Right renal pelvis (tissue), 4 donors: ENCODE measurements at places on chromosomes 12 and 14.

- no peak for DNase-seq
Measured at GRCh38 chr14:99225436-99226203, 46.4 kb downstream of the BCL11B start.

DNA sequence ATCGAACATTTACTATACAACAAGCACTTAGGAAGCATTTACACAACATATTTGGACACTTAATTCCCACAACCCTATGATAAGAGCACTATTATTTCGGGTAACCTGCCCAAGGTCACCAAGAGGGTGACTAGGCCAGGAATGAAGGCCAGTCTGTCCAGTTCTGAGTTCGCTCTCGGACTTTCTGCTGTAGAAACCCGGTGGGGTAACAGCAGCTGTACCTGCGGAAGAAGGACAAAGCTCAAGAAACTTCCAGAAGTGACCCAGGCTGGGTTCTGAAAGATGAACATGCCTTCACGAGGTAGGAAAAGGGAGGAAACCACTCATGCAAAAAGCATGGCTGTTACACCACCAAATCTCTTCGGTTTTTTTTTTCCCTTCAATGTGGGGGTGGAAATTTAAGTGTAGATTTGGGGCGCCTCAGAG, 10.8 kb downstream of the PLA2G1B start:
- DNase-seq: no peak

- no peak for DNase-seq
Measured at GRCh38 chr14:83714151-83714550, 1815.8 kb upstream of the FLRT2 start.

DNA sequence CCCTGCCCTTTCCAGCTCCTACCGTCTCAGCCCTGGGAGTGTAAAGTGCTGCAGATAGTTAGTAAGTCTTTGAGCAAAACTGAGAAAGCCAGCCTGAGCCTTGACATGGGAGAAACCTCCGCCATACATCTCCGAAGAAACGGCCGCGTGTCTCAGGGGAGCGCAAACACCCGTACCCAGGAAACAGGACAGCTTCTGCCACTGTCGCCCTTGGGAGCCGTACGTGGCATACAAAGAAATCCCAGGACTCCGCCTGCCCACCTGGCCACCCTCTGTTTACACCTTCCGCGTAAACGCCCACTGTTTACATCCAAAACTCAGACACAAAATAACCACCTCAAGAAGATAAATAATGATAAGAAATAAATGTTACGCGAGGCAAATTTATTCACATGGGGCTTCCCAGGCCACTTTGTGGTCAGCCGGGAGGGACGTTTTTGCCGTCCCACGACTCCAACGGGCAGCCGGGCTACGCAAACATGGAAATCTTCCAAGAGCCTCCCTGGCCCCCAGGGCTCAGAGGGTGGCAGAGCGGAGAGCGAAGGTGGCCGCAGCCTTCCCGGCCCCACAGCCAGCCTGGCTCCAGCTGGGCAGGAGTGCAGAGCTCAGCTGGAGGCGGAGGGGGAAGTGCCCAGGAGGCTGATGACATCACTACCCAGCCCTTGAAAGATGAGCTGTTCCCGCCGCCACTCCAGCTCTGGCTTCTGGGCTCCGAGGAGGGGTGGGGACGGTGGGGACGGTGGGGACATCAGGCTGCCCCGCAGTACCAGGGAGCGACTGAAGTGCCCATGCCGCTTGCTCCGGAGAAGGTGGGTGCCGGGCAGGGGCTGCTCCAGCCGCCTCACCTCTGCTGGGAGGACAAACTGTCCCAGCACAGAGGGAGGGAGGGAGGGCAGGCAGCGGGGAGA, at the start of gene BDKRB2:
BDKRB2 (plus strand) TSS at position 689 of the 908 bp plus-strand sequence. CDS start 32,269 bp downstream, outside the sequence.
- peak; percentile 75 for DNase-seq

GRCh38 chr14:30974628-30975027, 50.8 kb upstream of the AP4S1 start:
- no peak for DNase-seq

DNA sequence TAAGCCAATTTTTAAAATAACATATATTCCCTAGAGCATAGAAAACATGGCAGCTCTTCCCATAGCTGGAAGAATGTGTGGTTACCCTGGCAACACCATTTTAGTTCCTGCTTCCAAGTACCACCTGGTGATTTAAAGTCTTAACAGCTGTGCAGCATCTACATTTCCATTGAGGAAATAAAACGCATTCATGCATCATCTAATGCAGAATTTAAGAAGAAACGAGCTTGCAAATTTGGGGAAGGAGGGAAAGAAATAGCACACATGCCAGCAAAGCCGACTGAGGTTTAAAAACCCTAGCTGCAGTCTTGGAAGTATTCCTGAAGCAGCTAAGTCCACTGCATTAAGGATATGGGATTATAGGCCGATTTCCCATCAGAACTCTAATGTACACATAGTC, 22.8 kb upstream of the SLC38A2 start:
- DNase-seq: no peak

DNA sequence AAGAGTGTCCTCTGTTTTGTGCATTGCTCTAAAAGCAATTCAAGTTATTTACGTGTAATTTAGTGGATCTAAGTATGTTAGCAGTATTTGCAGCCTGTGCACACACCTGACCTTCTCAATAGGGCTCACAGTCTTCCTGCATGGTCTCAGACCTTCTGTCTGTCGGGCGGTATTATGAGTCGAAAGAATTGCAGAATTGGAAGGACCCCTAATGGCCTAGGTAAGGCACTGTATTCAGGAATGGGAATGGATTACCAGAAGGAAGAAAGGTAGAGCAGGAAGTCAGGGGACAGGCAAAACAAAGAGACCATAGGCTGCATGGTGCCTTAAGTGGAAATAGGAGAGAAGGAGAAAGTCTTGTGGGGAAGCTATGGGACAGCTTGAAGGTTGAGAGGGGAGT, 341.6 kb downstream of the VRK1 start:
- DNase-seq: no peak

DNA sequence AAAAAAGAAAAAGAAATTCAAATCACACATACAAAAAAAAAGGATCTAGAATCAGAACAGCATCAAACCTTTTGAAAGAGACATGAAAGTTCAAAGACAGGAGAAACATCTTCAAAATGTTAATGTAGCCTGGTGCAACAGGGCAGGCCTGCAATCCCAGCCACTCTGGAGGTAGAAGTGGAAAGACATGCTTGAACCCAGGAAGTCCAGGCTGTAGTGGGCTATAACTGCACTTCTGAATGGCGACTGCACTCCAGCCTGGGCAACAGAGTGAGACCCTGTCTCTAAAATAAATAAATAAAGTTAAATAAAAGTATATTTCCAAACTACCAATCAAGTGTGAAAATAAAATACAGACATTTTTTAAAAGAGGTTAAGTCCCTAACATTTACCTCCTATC, 18.7 kb upstream of the AP4S1 start:
- no peak for DNase-seq

DNA sequence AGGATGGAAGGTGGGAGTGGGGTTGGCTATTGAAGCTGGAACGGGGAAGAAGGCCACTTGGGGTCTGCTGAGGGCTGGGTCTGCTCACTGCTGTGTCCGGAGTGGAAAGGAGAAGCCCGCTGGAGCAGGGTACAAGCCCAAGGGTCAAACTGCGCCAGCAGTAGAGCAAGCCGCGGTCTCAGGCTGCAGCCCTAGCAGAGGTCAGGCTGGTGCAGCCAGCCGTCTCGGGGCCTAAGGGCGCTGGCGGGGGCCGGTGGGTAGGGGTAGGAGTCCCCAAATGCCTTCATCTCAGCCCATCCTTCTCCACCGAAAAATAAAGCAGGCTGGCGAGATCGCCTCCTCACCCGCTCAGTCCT, 718 bp upstream of the JDP2 start:
- DNase-seq: no peak

- no peak for DNase-seq
Measured at GRCh38 chr14:22884738-22885523, 1.9 kb downstream of the REM2 start.

GRCh38 chr12:55700255-55701018, 7.3 kb downstream of the ITGA7 start:
- no peak for DNase-seq

GRCh38 chr14:34931206-34931605, 51.6 kb upstream of the SRP54 start:
- no peak for DNase-seq

DNA sequence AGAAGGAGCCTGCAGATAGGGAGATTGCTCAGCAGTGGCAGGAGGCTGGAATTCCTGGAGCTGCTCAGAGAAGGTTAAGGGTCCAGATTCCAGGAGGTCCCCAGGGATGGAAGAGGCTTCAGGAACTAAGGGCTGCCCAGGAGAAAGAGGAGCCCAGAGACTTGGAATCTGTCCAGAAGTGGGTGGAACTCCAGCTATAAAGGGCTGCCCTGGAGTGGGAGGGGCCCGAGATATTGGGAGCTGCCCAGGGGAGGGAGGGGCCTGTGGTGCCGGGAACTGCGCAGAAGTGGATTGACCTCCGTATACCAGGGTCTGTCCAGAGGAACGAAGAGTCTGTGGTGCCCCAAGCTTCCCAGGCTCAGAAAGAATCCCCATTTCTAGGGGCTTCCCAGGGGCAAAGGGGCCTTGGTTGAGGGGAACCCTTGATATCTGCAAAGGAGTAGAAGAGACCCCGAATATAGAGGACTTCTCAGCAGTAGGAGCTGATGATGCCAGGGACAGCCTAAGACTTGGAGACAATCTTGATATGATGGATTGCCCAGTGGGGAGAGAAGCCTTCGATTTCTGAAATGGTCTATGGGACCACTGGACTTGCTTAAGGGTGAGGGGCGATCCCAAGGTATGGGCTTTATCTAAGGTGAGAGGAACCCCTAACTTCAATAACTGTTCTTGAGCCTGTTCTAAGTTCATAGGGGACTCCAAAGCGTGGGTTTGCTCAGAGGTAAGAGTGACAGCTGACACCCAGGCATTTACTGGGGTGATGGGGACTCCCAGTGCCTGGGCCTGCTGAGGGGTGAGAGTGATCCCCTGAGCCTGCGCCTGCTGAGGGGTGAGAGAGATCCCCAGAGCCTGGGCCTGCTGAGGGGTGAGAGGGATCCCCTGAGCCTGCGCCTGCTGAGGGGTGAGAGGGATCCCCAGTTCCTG, 45.0 kb downstream of the FAM186A start:
- DNase-seq: no peak

DNA sequence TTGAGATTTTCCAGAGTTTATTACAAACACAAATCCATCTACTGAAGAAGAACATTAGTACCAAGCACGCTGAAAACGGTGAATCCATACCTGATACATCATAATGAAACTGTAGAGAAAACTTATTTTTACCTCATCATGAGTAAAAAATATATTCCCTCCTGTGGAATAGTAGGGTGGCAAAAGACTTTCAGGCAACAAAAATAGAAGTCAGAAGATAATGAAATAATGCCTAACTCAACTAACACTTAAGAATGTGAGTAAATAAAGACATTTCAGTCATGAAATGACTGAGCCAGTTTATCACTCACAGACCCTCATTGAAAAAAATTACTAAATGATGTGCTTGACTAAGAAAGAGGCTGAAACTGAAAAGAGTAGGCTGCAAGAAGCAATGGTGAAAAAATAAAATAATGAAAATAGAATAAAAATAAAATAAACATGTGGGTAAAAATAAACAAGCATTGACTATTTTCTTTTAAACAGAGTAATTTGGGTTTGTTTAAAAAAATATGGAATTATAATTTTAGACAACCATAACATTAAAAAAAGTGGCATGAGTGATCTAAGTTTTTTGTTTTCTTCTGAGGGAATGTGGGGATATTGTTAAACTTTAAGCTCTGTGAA, 148.6 kb downstream of the ASCL1 start:
- DNase-seq: no peak

DNA sequence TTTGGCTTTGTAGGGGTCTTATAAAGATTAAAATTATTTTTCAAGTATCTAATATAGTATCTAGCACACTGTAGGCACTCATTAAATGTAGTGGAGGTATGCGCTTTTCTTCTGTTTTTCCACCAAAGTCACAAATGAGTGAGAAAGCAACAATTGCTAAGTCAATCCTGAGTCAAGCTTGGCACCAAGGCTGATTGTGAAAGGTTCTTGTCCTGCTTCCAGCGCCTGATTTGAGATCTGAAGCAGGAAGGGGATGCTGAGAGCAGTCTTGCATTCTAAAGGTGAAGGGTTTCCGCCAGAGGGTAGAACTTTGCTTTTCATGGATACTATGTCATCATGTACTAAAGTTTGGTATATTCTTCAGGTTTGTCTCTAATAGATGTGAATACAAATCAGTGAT, 64.9 kb upstream of the DAAM1 start:
- no peak for DNase-seq

GRCh38 chr12:101277443-101277842, 2.5 kb upstream of the UTP20 start:
- DNase-seq: no peak

GRCh38 chr12:42135259-42135814, 9.3 kb downstream of the GXYLT1 start:
- no peak for DNase-seq
